ENCODE measurements at places on chromosomes 6 and 20.

- no peak for DNase-seq
Observed at GRCh38 chr20:14383335-14383734, 45.9 kb upstream of the FLRT3 start.

- DNase-seq: no peak
Observed at GRCh38 chr6:41413250-41413649, 77.8 kb downstream of the NCR2 start.

GRCh38 chr6:136609873-136610706, 59.9 kb upstream of the MAP7 start:
- peak; percentile 99 for DNase-seq

- no peak for DNase-seq
Observed at GRCh38 chr6:85673198-85674139, 30.8 kb upstream of the SYNCRIP start.

DNA sequence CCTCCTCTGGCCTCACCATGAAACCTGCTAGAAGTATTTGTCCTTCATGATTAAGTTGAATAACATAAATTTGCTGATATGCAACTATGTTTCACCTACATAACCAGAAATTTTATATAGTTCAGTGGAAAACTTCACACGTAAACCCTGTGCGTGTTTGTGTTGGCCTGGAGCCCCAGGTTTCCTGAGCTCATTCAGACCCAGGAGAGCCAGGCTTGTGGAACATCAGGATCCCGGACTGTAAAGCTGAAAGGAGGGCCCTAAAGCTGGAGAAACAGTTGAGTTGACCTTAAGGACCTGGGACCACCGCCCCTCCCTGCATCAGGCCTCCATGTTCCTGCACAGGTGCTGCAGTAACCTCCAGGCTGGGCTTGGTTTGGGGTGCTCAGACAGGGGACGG, 3.1 kb upstream of the SPATS1 start:
- no peak for DNase-seq

DNA sequence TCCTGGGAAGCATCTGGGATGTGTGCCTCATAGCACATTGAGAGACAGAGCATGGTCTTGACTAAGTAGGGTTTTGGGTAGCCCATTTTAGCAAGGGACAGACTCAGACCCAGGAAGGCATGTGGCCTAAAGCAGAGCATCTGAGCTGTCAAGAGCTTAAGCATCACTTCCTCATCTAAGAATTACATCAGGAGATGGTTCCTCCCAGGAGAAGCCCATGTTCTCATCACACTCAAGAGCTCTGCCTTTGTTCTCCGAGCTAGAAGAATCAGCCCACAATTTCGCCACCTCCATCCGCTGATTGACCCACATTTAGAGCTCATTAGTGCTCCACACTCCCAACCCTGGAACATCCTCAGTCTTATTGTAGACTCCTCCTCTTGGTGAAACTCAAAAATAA, 68.3 kb downstream of the NPEPL1 start:
- no peak for DNase-seq

DNA sequence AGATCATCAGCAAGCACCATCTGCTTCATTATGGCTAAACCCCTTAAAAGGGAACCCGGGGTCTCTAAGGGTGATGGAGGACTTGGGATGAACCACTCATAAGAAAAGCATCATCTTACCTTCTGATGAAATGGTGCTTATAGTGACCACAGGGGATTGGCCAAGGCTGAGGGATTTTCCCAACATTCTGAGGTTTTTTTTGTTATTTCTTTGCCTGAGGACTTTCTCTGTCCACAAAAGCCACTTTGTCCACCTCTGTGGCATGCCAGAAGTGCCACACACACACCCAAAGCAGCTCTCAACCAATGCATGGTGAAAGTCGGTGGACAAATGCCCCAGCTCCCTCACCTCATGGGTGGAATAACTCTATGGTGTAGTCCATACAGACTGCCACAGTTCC, 79.3 kb upstream of the TOP1 start:
- DNase-seq: no peak

Data from HS-5 (cell line).